ENCODE measurements at places on chromosomes 6 and 20.
A peak's percentile ranks its signal among the peaks of the same experiment; 100 is the strongest.

GRCh38 chr6:170278743-170279094 is 12.2 kb downstream of the DLL1 start:
- peaks cover 9% of the 10 kb centered on the region for H3K4me1 ChIP-seq
- no peaks in the 10 kb centered on the region for H3K36me3 ChIP-seq
- no peak overlapping the region for H3K27ac ChIP-seq
- no peak overlapping the region for H3K4me3 ChIP-seq

GRCh38 chr6:119544325-119545175 is 195.0 kb upstream of the MAN1A1 start:
- no peaks in the 10 kb centered on the region for H3K27me3 ChIP-seq
- H3K4me1 ChIP-seq: peaks cover 14% of the 10 kb centered on the region
- no peak for DNase-seq
- no peaks in the 10 kb centered on the region for H3K36me3 ChIP-seq
- H3K4me3 ChIP-seq: no peak overlapping the region
- no peak overlapping the region for H3K27ac ChIP-seq

DNA sequence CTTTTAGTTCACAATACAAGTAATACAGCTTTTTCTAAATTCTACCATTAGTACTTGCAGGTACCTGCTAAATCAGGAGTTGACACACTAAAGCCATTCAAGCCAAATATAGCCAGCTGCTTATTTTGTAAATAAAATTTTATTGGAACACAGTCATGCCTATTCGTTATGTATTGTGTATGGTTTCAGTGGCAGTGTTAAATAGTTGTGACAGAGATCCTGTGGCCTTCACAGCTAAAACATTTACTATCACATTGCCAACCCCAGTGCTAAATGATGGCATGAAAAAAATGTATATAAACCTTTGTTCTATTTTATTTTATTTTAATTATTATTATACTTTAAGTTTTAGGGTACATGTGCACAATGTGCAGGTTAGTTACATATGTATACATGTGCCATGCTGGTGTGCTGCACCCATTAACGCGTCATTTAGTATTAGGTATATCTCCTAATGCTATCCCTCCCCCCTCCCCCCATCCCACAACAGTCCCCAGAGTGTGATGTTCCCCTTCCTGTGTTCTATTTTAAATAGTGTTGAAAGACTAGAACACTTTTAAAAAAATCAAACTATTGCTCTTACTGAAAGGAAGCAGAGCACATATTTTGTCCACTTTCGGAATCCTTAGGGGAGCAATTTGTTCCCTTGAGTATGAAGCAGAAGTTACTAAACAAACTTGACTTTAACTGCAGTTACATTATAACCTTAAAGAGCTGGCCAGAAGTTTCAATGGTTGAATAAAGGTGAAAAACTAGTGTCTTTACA is 115.7 kb downstream of the PRIM2 start:
- DNase-seq: no peak
- H3K27me3 ChIP-seq: no peaks in the 10 kb centered on the region
- H3K4me1 ChIP-seq: peaks cover 10% of the 10 kb centered on the region

GRCh38 chr6:125865015-125865414 is 74.3 kb downstream of the NCOA7 start:
- H3K27ac ChIP-seq: no peak overlapping the region
- H3K36me3 ChIP-seq: no peaks in the 10 kb centered on the region
- H3K27me3 ChIP-seq: no peaks in the 10 kb centered on the region
- DNase-seq: no peak
- no peaks in the 10 kb centered on the region for H3K4me1 ChIP-seq

- H3K4me1 ChIP-seq: no peaks in the 10 kb centered on the region
- H3K27me3 ChIP-seq: no peaks in the 10 kb centered on the region
- H3K27ac ChIP-seq: no peak overlapping the region
These were observed 44.7 kb upstream of the CCN2 start for GRCh38 chr6:131995917-131996316.

DNA sequence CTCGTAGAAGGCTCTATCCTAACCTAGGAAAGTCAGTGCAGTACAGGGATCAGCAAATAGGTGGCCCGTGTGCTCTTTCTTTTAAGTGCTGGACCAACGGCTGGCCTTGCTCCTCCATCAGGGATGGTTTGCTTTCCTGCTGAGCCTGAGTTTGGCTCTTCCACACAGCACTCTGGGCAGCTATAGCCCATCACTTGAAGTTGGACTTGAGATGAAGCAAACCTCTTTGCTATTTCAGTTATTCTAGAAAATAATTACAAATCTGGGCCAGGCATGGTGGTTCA is 66.9 kb upstream of the KCNK16 start:
- no peaks in the 10 kb centered on the region for H3K36me3 ChIP-seq
- H3K4me3 ChIP-seq: no peak overlapping the region
- peak; percentile 13 for DNase-seq
- no peaks in the 10 kb centered on the region for H3K27me3 ChIP-seq
- H3K4me1 ChIP-seq: no peaks in the 10 kb centered on the region

- H3K36me3 ChIP-seq: peaks cover 13% of the 10 kb centered on the region
- H3K4me1 ChIP-seq: peaks cover 9% of the 10 kb centered on the region
- H3K27ac ChIP-seq: peak overlapping the region; percentile 67
- H3K27me3 ChIP-seq: no peaks in the 10 kb centered on the region
These were observed 22.2 kb upstream of the MRPS10 start for GRCh38 chr6:42239736-42240375.

- peak overlapping the region; percentile 71 for H3K27ac ChIP-seq
- peaks cover 2% of the 10 kb centered on the region for H3K36me3 ChIP-seq
- H3K4me1 ChIP-seq: peaks cover 7% of the 10 kb centered on the region
- H3K4me3 ChIP-seq: peak overlapping the region; percentile 8
These were observed 8.6 kb downstream of the TPX2 start for GRCh38 chr20:31747640-31748039.

GRCh38 chr6:108735310-108736001 is 112.8 kb upstream of the ARMC2 start:
- no peak overlapping the region for H3K27ac ChIP-seq
- no peak for DNase-seq
- H3K4me1 ChIP-seq: peaks cover 29% of the 10 kb centered on the region
- no peak overlapping the region for H3K4me3 ChIP-seq
- no peaks in the 10 kb centered on the region for H3K27me3 ChIP-seq
- H3K36me3 ChIP-seq: no peaks in the 10 kb centered on the region

- no peak overlapping the region for H3K4me3 ChIP-seq
- no peaks in the 10 kb centered on the region for H3K36me3 ChIP-seq
- peaks cover 2% of the 10 kb centered on the region for H3K27me3 ChIP-seq
- no peak for DNase-seq
These were observed 153.0 kb downstream of the CFAP61 start for GRCh38 chr20:20205141-20205861.

DNA sequence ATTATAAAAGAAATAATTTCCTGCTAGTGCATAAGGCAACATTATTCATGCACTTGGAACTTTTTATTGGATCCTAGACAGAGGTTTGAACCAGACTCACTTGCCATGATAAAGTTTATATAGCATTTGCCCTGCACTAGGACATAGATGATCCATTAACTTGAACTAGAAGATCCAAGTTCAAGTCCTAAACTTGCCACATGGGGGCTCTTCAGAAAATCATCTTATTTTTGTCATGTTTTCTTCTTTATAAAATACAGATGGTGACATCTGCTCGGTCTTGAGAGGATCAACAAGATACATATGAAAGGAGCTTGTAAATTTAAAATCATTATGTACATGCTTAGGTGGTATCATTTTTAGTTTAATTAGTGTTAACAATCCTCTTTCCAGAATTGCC is 94.5 kb downstream of the SIM1 start:
- no peaks in the 10 kb centered on the region for H3K36me3 ChIP-seq
- H3K4me3 ChIP-seq: no peak overlapping the region
- DNase-seq: no peak
- no peak overlapping the region for H3K27ac ChIP-seq
- H3K4me1 ChIP-seq: no peaks in the 10 kb centered on the region

- H3K4me1 ChIP-seq: peaks cover 11% of the 10 kb centered on the region
- H3K27ac ChIP-seq: peak overlapping the region; percentile 18
These were observed 1.9 kb upstream of the AP5S1 start for GRCh38 chr20:3818155-3819151.

DNA sequence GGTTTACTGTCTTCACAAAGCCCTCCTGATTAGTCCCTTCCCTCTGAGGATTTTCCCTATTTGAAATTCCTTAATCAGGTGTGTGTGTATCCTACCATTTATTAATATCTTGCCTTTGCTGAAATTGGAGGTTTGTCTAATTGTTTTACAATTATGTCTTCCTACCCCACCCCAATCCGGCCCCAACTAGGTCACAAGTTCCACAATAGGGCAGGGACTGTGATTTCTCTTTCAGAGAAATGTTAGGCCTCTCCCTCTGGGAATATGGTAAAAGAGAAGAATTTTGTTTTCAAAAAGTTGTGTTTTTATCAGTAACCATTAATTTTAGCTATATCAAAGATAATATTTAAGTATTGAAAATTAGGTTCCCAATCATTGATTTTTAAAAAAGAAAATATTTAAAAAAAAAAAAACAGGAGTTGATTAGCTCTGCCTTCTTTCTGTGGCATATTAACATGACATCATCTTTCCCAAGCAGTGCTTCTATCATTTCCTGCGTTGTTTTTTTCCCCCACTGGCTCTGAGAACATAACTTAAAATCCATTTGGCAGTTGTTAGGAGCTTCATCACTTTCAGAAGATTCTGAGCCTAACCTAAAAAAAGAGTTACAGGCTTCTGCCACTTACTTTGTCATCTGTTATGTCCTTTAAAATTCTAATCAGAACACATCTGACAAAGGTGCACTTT is 36.1 kb downstream of the BLOC1S5 start:
- no peaks in the 10 kb centered on the region for H3K4me1 ChIP-seq
- H3K27ac ChIP-seq: no peak overlapping the region
- no peaks in the 10 kb centered on the region for H3K27me3 ChIP-seq
- no peak overlapping the region for H3K4me3 ChIP-seq
- H3K36me3 ChIP-seq: no peaks in the 10 kb centered on the region

DNA sequence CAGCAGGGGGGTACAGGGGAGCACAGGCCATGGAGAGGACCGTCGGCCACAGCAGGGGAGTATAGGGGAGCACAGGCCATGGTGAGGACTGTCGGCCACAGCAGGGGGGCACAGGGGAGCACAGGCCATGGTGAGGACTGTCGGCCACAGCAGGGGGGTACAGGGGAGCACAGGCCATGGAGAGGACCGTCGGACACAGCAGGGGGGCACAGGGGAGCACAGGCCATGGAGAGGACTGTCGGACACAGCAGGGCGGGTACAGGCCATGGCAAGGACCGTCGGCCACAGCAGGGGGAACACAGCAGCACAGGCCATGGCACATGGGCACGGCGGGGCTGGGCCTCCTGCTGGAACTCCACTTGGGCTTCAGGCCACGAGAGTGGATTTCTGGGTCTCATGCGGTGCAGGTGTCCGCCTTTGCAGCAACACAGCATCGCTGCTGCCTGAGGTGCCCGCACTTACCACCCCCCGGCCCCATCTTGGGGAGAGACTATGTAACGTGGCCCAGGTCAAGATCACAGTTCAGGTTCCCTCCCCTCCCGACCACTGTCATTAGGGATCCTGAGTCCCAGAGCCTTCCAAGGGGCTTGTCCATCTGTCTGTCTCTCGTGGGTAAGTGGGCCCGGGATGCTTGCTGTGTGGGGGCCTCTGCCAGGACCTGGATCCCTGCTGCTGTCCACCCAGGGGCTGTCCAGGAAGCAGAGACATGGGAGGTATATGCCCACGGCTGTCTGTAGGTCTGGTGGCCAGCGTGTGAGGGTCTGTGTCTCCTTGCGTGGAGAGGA is 2.5 kb downstream of the NPBWR2 start:
- H3K4me1 ChIP-seq: no peaks in the 10 kb centered on the region
- H3K36me3 ChIP-seq: no peaks in the 10 kb centered on the region
- no peak overlapping the region for H3K4me3 ChIP-seq
- no peak for DNase-seq

DNA sequence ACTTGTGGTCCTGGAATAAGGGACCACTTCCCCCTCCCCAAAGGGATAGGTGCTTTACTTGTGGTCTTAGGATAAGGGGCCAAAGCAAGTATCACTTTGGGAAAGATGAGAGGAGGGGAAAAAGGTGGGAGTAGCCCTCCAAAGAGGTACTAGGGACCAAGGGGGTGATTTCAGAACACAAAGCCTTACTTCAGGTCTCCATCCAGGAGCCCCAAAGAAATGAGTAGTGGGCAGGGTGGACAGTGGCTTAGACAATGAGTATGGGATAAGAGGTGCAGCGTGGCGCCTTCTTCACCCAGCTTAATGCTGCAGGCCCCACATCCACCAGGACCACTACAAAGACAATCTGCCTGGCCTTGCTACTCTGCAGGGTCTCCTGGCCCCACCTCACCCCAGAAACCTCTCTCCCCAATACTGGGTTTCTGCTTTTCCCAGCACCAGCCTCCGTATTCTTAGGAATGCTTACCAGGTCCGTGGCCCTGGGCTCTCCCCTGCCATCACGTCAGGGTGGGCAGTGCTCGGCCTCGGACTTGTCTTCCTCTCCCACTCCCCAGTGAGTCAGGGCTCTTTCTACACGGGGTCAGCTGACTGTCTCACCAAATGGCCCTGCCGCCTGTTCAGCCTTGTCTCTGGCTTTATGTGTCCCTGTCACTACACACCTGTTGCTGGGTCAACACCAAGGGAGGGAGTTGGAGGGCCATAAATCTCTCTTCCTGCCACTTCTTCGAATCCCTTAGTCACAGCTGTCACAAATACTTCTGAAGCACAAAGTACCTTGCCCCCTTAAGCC is 3.1 kb downstream of the NNAT start:
- no peak overlapping the region for H3K27ac ChIP-seq
- no peaks in the 10 kb centered on the region for H3K27me3 ChIP-seq
- no peak overlapping the region for H3K4me3 ChIP-seq

DNA sequence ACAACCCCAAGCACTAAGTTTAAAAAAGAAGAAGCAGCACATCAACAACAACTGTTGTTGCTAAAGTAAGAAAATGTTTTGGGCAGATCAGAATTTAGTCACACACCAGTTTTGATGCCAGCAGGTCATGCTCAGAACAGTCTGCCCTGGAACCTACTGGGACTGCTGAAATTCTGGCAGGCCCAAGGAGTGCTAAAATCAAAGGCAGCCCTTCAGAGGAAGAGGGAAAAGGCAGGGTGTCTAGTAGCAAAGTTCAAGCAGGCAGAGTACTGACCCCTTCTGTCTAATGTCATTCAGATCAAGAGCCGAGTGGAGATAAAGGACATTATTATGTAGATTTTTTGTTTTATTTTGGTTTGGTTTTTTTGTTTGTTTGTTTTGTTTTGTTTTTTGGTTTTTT is 96.6 kb upstream of the LOC128125822 start:
- no peak for DNase-seq
- no peak overlapping the region for H3K27ac ChIP-seq
- no peaks in the 10 kb centered on the region for H3K4me1 ChIP-seq
- H3K27me3 ChIP-seq: no peaks in the 10 kb centered on the region
- H3K4me3 ChIP-seq: no peak overlapping the region

GRCh38 chr20:25486377-25486776 is 78.9 kb downstream of the GINS1 start:
- H3K27ac ChIP-seq: no peak overlapping the region
- peaks cover 4% of the 10 kb centered on the region for H3K36me3 ChIP-seq
- H3K4me1 ChIP-seq: no peaks in the 10 kb centered on the region
- no peak overlapping the region for H3K4me3 ChIP-seq
